Hematopoietic multipotent progenitor cell (in vitro differentiated cells): ENCODE measurements at places on chromosomes 5 and 9.

GRCh38 chr5:127425868-127426267, 91.6 kb upstream of the PRRC1 start:
- no peak for DNase-seq

- no peak for DNase-seq
Measured at GRCh38 chr5:108233617-108234155, 148.2 kb downstream of the FBXL17 start.

DNA sequence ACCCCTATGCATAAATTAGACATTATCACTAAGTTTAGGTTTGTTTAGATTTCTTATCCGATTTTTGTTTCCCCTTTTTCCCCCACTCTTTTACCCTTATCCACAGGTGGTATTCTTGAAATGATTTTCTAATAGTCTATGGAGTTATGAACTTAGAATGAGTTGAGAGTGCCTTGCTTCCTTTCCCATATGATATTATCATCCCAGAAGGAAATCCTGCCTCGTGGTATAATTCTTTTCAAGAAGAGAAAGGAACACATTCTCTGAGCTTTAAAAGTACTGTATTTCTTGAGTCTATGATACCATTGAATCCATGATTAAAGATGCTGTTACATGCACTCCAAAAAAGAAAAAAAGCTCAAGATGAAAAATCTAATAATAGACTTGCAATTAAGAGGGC, 76.9 kb upstream of the ADAMTSL1 start:
- no peak for DNase-seq

DNA sequence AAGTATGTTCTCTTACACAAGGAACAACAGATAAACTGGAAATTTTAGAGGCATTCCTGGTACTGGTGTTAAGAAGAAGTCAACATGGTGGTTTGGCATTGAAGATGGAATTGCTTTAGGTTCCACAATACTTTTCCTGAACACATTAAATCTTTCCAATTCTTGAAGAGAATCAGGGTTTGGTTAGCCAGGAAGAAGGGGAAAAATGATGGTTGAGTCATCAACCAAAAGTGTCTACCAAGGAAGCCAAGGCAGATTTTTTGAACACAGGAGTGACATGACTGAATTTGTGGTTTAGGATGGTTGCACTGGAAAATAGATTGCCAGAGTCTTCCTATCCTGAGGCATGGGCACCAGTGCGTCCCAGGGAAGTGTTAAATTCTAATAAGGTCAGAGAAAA, 433.4 kb downstream of the TMEM38B start:
- no peak for DNase-seq

DNA sequence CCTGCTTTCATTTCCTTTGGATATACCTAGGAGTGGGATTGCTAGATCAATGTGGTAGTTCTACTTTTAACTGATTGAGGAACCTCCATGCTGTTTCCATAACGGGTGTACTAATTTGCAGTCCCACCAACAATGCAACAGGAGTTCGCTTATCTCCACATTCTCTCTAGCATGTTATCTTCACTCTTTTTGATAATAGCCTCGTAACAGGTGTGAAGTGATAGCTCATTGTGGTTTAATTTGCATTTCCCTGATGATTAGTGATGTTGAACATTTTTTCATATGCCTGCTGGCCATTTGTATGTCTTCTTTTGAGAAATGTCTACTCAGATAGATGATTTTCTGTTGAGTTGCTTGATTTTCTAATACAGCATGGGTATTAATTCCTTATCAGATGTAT, 142.2 kb downstream of the ZNF462 start:
- no peak for DNase-seq

- no peak for DNase-seq
Measured at GRCh38 chr9:111736714-111737113, 58.0 kb downstream of the SHOC1 start.

DNA sequence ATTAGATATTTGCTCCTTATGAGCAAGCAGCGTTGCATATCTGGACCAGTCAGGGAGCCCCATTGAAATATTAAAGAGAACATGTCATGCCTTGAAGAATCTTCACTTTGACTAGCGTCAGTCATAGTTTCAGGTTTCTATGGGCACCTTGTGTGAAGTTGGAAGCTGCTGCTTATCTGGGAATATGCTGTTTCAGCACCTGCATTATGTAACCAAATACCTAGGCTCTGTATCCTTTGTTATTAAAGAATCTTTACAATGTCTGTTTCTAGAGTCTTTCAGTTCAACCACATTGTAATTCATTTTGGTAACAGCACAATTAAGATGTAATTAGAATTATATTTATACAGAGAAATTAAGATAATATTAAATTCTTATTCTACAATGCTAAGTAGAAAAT, 818.8 kb upstream of the TYRP1 start:
- no peak for DNase-seq

DNA sequence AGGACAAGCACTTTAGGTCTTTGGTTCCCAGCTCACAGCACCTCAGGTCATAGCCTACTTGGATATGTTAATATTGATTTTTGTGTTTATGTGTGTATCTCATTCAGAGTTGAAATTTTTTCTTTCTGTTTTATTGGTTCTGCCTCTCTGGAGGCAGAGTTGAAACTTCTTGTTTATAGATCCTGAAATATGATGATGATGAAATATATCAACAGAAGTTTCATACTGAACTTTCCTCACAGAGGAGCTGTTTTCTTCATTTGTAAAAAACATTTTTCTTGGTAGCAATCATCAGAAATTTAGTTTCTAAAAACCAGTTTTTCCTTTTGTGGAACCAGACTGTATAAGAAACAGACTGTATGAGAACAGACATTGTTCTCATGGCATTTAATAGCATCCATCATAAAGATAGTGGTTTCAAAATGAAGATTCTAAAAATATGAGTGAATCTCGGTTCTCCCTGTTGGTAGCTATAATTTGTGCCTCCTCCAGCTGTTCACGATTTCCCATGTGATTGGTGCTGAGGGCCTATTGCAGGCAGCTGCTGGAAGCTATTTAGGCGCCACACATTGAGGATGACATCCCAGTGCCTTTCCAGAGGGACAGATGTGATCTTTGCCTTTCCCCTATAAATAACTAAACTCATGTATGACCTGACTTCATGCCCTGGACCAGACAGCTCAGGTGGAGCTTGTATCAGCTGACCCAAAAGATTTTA, 39.5 kb upstream of the CFAP157 start:
- no peak for DNase-seq

DNA sequence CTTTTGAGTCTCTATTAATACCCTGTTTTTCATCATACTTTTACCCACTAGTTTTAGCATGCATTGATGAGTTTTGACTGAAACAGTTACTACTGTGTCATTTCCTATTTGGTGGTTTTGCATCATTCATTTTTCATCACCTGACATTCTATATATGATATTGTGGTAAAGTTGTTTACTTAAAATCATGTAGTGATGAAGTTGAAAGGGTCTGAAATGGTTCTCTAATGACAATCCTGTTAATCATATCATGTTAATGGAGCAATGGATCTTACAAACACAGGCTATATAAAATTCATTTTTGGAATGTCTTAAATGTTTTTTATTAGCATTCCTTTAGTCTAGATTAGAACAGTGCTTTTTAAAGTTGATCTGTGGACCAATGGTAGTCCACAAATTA, 84.1 kb downstream of the ERBIN start:
- no peak for DNase-seq

GRCh38 chr5:171891150-171891549, 105.5 kb downstream of the SMIM23 start:
- no peak for DNase-seq

- no peak for DNase-seq
Measured at GRCh38 chr5:59446356-59446755, 447.2 kb downstream of the PDE4D start.

DNA sequence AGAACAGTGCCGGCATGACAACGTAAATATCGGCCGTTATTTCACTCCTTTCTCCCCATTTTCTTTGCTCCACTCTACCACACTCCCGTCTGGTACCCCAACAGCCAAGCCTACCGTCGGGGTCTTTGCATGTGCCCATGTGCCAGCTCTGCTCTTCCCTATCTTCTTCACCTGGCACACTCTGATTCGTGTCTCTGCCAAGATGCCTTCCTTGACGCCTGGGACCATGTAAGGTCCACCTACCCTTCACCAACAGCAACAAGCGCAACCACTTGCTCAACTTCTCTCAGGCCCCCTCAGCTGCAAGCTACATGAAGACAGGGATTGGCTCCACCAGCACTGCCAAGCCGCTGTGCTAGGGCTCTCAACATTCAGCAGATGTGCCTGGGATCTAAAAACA, 4.4 kb downstream of the MGAT1 start:
- no peak for DNase-seq

- DNase-seq: no peak
Measured at GRCh38 chr9:76987594-76988200, 31.8 kb upstream of the FOXB2 start.

GRCh38 chr9:136944212-136944518, 373 bp downstream of the FBXW5 start:
- DNase-seq: peak; percentile 26

DNA sequence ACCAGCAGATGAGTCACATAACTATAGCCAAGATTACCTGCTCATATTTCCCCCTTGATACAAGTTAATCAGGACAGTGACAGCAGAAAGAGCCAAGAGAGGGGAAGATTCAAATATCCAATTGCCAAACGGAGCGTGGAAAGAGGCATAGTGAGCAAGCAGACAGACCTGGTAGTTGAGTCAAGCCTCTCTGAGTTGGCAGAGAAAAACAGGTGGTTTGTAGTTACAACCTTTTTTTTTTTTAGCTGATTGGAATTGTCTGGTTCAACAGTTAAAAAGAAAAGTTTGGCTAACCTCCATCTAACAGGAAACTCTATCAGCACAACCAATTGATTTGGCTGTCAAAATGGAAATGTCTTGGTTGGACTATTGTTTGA, 272.1 kb downstream of the TLE1 start:
- DNase-seq: no peak

DNA sequence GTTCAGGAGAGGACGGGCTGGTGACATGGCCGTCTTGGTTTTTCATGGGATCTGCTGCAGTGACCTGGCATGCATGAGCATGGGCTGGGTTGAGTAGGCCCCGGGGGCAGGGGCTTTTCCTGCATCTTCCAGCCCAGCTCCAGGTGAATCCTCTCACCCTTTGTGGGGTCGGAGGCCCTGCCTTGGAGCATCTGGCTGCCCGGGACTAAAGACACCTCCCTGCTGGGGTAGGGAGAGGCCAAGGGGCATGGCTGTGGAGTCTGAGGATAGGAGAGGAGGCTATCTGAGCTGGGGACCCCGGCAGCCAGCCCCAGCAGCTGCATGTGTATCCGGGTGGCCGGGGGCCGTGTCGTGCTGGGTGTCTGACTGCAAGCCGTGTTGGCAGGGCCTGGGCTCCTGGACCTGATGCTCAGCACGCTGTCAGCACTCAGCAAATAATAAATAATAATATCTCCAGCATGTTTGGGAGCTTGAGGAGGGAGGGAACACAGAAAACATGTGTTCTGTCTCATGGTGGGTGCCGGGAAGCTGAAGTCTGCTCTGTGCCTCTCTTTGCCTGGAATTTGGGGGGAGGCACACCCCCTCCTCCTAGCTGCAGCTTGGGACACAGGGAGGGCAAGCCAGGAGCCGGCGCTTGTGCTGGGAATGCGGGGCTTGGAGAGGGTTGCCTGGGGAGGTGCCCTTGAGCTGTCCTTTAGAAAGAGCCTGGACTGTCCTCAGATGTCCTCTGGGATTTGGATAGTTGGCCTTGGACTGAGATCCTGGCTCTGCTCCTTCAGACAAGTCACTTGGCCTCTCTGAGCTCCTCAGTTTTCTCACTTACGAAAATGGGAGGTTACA, 28.4 kb upstream of the PITX1 start:
- DNase-seq: no peak

GRCh38 chr9:125151730-125152129, 8.4 kb upstream of the SCAI start:
- DNase-seq: no peak

GRCh38 chr9:97572892-97573365, 60.2 kb downstream of the TSTD2 start:
- DNase-seq: no peak

DNA sequence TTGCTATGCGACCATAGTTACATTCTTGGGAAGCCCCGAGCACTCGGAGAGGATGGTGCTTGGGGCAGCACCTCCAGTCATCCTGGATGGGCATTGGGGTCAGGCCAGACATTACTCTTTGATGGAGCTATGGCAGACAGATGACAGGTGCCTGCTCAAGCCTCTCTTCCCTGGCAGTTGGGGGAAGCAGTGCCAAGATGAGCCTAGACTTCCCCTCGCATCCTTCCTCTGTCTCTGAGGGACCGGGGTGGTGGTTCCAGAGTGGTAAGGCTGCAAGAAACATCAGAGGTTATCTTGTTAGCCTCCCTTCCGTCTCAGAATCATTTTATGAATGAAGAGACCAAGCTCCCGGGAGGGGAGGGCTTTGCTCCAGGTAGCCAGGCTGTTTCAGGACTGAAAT, 2.8 kb upstream of the HMCN2 start:
- no peak for DNase-seq

DNA sequence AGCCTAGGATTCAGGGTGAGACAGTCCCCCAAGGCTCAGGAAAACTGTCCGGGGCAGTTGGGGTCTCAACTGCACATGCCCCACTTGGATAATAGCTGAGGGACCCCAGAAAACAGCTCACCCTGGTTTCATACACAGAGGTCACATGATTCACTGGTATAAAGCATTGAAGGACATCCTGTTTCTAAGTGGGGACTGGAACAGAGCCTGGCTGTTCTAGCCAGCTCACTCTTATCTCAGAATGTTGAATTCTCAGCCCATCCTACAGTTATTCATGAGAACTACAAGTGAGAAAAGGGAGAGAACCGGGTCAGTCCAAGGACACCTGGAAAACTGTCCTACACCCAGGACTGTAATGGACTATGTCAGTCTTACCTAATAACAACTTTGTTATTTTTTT, 170.9 kb downstream of the FGF1 start:
- no peak for DNase-seq

DNA sequence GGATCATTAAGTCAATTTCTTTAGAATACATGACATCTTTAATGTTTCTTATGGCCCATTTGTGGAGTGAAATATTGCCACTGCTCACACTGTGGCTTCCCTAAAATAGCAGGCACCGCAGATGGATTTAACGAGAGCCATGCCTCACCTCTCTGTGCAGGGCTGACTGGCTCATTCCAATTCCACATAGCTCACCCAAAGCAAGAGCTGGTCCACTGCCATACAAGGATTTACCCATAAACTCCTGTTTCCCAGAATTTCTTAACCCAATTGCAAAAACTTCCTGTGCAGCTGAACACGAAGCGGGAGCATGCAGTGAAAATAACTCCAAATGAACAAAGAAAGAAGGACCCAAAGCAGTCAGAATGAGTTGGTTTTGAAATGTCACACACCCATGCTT, 159.5 kb downstream of the BAAT start:
- DNase-seq: no peak

- no peak for DNase-seq
Measured at GRCh38 chr5:169200125-169200778, 100.7 kb downstream of the SLIT3 start.

GRCh38 chr5:35152733-35153132, 77.6 kb downstream of the PRLR start:
- no peak for DNase-seq

- DNase-seq: no peak
Measured at GRCh38 chr5:152529440-152529839, 124.4 kb upstream of the NMUR2 start.

DNA sequence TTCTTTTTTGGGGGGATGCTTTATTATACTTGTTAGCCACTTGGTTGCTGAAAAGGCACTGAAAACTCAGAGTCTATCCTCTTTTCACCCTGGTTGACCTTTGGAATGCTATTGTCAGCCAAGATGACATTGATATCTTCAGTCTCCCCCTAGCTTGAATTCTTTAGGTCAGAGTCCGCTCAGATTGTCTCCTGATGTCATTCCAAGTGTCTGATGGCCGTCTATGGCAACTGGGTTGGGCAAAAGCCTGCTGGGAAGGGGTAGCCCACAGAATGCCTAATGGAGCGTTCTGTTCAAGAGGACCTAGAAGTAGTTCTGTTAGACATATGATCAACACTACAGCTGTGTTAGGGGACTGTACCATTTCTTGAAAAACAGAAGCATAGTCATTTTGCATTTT, 9.7 kb upstream of the MEF2C start:
- DNase-seq: no peak
